ENCODE measurements at places on chromosomes 2 and 18.

DNA sequence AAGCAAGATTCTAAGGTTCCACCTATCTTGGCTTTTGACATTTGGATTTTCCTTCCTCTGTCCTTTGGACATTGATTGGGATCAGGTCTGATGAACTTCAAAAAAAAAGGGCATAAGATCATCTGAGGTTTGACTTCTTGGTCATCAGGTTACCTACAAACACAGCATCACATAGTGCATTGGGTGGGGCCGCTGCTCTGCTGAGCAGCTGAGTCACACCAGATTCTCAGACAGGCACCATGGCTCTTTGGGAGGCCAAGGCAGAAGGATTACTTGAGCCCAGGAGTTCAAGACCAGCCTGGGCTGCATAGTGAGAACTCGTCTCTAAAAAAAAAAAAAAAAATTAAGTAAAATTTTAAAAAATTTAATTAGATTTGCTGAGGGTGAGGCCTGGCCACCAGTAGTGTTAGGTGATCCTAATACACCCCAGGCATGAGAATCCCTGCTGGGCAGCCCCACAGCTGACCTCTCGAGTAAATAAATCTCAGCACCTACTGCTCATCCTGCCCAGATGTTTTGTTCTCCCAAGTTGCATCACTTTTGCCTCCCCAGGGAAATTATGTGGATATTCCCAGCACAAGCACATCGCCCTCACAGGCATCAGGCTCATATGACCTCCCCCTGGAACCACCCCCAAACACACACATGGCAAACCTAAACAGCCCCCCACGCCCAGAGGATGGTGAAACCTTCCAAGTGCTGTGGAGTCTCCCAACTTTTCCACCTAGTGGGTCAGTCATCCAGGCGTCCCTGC is 5.3 kb downstream of the MLPH start:
- DNase-seq = no peak

DNA sequence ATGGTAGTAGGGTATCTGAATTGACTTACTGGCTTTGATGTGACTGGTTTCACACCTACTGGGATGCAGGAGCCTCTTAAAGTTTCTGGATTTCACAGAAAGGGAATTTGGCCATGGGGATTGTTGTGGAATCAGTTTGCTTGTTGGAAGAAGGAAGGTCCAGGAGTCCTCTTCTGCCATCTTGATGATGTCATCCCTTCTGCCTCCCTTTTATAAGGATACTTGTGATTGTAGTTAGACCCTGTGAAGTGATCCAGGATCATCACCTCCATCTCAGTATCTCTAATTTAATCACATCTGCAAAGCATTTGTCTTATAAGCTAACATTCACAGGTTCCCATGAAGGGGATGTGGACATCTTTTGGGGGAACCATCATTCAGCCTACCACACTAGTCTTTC is 79.5 kb downstream of the CCDC138 start:
- DNase-seq = no peak

GRCh38 chr2:195319548-195320412 is 337.2 kb upstream of the SLC39A10 start:
- DNase-seq = no peak

GRCh38 chr2:221629468-221629867 is 57.4 kb upstream of the EPHA4 start:
- DNase-seq = no peak

DNA sequence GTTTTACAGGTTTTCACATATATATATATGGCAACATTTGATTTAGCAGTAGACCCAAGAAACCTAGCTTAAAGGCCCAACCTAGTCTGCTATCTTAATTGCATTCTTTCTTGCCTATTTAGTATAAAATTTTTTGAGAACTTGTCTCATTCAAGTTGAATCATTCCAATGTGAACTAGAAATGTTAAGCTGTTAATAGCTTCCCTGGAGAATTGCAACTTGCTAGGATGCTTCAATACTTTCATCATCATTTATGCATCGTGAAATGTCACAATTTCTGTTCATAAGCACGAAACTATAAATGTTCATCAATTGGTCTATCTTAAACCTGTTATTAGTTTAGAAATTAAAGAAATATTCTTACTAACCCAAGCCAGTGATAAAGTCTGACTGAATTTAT is 217.6 kb downstream of the BABAM2 start:
- no peak for DNase-seq

GRCh38 chr2:218944759-218945404 is 14.6 kb upstream of the CDK5R2 start:
- DNase-seq = no peak
